ENCODE measurements at places on chromosomes 12 and 14.

GRCh38 chr12:4717806-4718205, 2.4 kb upstream of the GALNT8 start:
- no peak for DNase-seq

- no peak for DNase-seq
Observed at GRCh38 chr12:43806737-43807072, 588 bp upstream of the TWF1 start.

- DNase-seq, result no peak
Observed at GRCh38 chr12:28096649-28097048, 93.6 kb upstream of the CCDC91 start.

DNA sequence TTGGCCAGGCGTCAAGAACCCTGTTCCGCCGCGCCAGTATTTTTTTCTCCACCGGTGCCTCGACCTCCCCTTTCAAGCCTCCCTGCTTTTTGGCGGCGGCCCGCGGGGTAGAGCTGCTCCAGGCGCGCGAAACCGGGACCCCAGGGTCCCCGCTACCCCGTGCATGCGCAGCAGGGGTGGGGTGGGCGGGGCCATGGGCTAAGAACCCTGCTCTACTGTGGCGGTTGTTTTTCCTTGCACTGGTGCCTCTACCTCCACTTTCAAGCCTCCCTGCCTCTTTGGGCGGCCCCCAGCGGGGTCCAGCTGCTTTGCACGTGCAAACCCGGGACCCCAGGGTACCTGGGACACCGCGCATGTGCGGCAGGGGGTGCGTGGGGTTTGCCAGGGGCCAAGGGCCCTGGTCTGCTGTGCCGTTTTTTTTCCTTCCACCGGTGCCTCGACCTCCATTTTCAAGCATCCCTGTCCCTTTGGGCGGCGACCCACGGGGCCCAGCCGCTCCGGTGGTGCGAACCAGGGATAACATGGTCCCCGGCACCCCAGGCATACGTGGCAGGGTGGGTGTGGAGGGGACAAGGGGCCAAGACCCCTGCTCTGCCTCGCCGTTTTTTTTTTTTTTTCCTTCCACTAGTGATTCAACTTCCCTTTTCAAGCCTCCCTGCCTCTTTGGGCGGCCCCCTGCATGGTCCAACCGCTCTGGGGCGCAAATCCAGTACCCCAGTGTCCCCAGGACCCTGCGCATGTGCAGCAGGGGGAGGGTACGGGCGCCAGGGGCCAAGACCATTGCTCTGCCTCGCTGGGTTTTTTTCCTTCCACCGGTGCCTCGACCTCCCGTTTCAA, 326.8 kb downstream of the ALG10 start:
- no peak for DNase-seq

- DNase-seq, result no peak
Observed at GRCh38 chr12:120224304-120225199, 23.6 kb upstream of the RPLP0 start.

- no peak for DNase-seq
Observed at GRCh38 chr12:71517145-71517846, 77.7 kb downstream of the LGR5 start.

GRCh38 chr12:2958432-2959191, 585 bp upstream of the TEAD4 start:
- no peak for DNase-seq

DNA sequence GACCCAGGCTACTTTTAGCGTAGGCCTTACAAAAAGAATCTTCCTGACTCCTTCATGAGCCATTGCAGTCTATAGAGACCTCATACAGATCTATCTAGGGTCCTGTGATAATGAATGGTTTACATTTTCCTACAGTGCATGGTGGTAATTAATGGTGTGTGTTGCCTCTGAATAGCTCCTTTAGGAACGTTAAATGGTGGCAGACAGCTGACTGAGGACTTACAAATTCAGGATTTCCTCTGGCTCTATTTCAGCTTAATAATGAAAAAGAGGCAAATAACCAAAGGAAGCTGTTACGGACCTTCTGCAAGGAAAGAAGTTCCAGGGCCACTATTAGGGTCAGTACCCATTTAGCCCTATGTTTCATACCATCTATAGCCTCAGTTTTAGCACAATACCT, 5.1 kb downstream of the IKBIP start:
- no peak for DNase-seq

GRCh38 chr14:20333494-20333841, 389 bp upstream of the CCNB1IP1 start:
- DNase-seq, result no peak

DNA sequence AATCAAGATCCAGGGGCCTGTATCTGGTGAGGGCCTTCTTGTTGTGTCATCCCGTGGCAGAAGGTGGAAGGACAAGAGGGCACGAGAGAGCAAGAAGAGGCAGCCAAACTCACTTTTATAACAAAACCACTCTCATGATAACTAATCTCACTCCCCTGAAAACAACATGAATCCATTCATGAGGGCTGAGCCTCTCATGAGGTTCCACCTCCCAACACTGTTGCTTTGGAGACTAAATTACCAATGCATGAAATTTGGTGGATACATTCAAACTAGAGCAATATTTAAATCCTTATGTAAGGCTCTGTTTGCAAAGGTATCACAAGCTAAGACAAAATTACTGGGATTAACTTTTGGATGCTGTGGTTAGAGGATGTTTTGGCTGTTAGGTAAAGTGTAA, 470.1 kb upstream of the NOVA1 start:
- DNase-seq, result no peak

GRCh38 chr12:31009976-31010375, 63.7 kb upstream of the DDX11 start:
- no peak for DNase-seq

All from CD4-positive, alpha-beta T cell treated with Interleukin-4 for 1 hour (primary cell).